ENCODE measurements at places on chromosomes 13 and 19. TPM values are rescaled to one million over a fixed set of nuclear protein-coding genes. Genes with fewer than 3 reads are reported as not detected.

DNA sequence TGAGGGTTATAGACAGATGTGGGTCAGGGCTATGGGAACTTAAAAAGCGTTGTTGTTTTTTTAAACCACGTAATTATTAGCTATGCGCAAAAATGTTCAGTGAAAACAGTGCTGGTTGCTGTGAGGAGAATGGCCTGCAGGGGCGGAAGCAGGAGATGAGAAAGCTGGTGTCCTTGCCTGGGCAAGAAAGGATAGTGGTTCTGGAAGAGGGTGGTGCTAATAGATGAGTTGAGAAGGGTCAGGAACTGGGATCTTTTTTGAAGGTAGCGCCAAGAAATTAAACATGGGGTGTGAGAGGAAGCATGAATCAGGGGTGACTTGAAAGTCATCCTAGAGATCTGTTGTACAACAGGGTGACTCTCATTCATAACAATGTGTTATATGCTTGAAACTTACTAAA is 4.8 kb upstream of the SMG9 start:
- no peak for DNase-seq

GRCh38 chr13:99329477-99329876 is 22.3 kb upstream of the GPR183 start:
- no peak for DNase-seq

The SYT3 gene
- 0.15 TPM for total RNA-seq

The ZNF888 gene
- total RNA-seq: 12.2 TPM

The CARM1 gene
- total RNA-seq: 63.2 TPM
